NCI-H774 (cell line): ENCODE measurements at places on chromosomes 2 and 18.

GRCh38 chr2:17287183-17287582 is 231.1 kb downstream of the RAD51AP2 start:
- no peak for DNase-seq

GRCh38 chr2:191629001-191629453 is 48.9 kb upstream of the NABP1 start:
- DNase-seq = no peak

DNA sequence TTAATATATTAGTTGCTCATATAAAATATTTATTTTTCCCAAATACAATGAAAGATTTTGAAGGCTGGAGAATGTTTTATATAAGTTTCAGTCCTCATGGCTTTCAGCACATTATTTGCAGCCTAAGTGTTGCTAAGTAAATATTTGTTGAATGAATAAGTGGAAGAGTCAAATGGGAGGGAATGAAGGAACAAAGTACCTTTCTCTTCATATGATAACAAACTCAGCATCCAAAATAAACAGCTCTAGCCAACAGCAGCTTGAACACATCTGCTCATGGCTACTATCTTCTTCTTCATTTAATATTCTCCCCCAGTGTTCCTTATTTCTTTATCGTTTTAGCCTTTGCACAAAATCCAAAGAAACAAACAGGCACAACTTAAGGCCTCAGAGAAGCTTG is 385.2 kb upstream of the PIK3C3 start:
- DNase-seq = peak; percentile 24

- DNase-seq = no peak
Measured at GRCh38 chr2:17864676-17865075, 13.8 kb upstream of the KCNS3 start.

DNA sequence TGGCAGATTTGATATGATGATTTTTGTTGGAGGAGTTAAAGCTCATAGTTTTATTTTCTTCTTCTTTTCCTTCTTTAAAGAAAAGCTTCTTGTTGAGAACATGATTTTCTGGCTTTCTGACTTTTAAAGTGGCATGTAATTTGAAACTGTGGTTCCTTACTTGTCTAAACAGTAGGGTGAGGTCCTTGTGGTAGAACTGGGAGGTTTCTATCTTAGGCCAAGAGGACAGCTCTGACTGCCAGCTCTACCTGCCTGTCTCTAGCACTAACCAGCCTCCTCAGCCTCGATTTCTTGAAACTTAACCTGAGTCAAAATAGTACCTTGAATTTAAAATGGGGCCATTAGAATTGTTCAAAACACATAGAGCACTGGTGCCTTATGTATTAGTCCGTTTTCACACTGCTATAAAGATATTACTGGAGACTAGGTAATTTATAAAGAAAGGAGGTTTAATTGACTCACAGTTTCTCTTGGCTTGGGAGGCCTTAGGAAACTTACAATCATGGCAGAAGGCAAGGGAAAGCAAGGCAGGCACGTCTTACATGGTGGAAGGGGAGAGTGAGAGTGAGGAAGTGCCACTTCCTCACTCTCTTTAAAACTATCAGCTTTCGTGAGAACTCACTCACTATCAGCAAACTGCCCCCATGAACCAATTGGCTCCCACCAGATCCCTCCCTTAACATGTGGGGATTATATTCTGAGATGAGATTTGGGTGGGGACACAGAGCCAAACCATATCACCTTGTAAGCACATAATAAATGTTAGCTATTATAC is 119.0 kb downstream of the CERS6 start:
- no peak for DNase-seq

- no peak for DNase-seq
Measured at GRCh38 chr18:38586327-38586726, 1020.7 kb upstream of the CELF4 start.

DNA sequence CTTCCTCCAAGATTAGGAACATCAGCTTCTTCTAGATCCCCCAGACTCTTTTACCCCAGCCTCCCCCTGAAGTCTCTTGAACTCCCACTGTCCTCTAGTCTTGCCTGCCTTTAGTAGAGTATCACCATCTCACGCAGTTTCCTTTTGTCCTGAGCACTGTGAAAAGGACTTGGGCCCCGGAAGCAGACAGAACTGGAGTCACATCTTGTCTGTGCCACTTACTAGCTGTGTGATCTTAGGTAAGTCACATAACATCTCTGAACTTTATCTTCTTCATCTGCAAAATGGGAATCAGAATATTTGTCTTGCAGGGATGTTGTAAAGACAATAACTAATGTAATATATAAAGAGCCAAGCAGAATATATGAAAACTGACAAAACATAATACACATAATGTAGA is 8.4 kb upstream of the TRABD2A start:
- DNase-seq = no peak
